ENCODE measurements at places on chromosomes 7 and 10.

DNA sequence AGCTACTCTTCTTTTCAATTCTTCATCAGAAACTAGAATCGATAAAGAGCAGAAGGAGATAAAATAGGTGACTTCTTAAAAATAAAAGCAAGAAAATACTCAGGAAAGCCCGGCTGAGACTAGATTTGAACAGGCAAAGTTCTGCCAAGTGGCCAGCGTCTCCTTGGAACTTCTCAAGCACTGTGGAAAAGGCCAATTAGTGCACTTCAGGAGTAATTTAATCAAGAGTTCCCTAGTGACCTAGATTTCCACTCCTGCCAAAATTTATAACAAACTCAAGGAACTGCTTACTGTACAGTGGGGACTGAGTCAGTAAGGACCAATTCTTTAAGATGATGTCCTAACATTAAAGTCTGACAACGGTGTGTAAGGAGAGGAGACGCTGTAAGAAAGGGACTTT lies 57.3 kb downstream of the CHCHD3 start:
- no peak for DNase-seq

- no peak for DNase-seq
These were observed 33.5 kb upstream of the CUL1 start for GRCh38 chr7:148665221-148665620.

DNA sequence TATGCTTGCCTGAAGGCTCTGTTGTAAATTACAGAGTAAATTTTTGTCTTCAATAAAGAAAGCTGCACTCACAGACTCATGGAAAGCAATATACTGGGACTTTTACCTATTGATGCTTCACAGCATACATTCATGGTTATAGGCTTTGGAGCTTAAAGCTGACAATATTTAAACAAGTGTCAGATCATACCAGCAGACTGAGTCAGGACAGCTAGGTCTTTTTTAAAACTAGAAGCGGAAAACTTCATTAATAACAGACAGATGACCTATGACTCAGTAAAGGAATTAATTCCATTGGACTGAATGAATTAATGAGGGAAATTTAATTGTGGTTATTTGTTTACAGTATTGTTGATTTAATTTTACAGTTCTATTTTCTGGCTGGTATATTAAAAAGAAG lies 165.8 kb upstream of the DGKB start:
- DNase-seq, result no peak

DNA sequence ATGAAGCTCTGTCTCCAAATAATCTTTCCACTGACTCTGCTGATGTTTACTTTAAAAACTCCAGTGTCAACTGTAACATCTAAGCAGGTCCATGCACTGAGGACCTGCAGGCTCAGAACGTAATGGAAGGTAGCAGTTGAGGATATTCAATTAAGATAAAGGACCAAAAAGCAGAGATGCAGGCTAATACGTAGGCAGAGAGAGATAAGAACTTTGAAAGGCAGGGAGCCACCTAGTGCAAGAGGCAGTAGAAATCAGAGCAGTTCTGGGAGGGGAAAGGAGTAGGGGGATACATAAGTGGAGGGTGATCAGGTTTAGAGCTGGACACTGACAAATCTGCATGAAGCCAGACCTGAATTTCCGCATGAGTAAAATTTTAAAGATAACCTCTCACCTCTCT lies 114.5 kb upstream of the POM121L12 start:
- no peak for DNase-seq

- DNase-seq, result no peak
These were observed 8.9 kb downstream of the PDE1C start for GRCh38 chr7:32061346-32061745.

DNA sequence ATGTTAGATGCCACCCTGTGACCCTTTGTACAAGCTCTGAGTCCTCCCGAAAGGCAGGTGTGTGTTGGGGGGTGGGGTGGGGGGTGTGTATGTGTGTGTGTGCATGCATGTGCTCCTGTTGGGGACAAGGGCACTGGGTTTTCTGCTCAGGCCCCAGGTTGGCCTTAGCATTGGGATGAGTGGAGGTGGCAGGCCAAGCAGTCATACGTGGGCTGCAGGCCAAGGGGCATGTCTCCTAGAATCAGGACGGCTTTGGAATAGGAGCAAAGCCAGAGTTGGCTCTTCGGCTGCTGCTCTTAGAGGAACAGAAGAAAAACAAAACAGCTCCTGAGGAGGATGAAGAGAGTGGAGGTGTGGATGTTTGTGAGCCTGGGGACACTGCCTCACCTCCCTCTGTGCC lies 26.0 kb downstream of the HSPA12A start:
- DNase-seq, result no peak

DNA sequence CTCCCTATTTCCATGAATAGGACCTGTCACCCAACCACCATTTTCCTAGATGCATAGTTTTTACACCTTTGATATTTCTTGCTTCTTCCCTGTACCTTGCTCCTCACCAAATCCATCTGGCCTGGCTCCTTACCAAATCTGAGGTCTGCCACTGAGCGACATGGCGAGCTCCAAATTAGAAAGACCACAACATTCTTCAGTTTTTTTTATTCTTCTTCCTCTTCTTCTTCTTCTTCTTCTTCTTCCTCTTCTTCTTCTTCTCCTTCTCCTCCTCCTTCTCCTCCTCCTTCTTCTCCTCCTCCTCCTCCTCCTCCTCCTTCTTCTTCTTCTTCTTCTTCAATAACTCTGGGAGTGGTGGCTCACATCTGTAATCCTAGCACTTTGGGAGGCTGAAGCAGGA lies 7.1 kb downstream of the CPED1 start:
- no peak for DNase-seq

GRCh38 chr7:129146237-129146979 lies 1.9 kb downstream of the TSPAN33 start:
- no peak for DNase-seq

GRCh38 chr10:112988839-112989406 lies 38.9 kb downstream of the TCF7L2 start:
- no peak for DNase-seq

DNA sequence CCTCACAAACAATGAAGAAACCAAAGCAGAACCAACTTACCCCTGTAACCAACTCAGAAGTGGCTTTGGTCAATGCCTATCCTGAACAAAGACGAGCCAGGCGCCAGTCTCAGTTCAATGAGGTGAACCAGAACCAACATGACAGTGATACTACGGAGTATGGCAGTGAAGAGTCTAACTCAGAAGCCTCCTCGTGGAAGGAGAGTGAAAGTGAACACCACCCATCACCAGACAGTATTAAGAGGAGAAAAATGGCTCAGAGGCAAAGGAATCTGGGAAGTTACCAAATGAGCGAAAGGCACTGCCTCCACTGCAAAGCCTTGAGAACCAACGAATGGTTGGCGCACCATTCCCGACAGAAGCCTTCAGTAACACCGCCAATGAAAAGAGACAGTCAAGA lies 8.4 kb downstream of the SSMEM1 start:
- DNase-seq, result no peak

GRCh38 chr10:112244197-112244596 lies 39.0 kb upstream of the TECTB start:
- DNase-seq, result no peak

GRCh38 chr7:66529883-66530610 lies 98.6 kb upstream of the KCTD7 start:
- DNase-seq, result no peak

DNA sequence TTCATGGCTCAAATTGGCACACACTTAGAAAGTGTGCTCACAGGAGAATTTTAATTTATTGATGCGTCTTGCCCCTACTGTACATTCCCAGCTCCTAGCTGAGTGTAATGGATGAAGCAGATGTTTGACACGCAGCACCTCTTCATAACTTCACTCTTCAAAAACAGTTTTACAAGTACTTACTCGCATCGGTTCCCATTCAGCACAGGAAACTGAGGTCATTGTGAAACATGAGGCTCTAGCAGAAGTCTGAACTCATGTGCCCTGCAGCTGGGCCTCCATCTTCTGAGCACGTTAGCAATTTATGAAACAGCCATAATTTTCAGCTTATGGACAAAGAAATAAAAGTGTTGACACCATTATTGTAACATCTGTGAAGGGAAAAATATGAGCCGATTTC lies 558.9 kb upstream of the MGMT start:
- no peak for DNase-seq

DNA sequence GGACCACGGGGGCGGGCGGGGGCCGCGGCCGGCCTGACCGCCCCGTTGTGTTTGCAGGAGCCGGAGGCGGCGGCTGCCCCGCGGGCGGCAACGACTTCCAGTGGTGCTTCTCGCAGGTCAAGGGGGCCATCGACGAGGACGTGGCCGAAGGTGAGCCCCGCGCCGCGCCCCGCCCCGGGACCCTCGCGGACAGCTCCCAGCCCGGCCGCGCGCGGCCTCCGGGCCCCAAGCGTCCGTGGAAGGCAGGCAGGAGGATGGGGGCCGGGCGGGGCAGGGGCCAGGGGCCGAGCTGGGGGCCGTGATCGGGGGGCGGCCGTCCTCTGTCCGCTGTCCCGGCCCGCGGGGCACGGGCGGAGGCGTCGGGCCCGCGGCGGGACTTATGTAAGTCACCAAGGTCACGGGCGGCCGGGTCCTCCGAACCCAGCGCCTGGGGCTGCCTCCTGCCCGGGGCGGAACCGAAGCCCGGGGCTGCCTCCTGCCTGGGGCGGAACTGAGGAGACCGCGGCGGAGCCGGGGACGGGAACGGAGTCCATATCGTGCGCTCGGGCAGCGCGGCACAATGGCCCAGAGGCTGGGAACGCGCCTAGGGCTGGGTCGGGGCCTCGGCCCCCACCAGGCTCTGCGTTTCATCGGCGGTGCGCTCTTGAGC lies 497 bp downstream of the PPP2R2D start:
- peak; percentile 34 for DNase-seq

- DNase-seq, result peak; percentile 12
These were observed at the start of gene C10orf67 for GRCh38 chr10:23344241-23344841. Gene C10orf67, minus strand, starts transcription at chr10:23344797. Its CDS starts 23 bp downstream, at chr10:23344774.

DNA sequence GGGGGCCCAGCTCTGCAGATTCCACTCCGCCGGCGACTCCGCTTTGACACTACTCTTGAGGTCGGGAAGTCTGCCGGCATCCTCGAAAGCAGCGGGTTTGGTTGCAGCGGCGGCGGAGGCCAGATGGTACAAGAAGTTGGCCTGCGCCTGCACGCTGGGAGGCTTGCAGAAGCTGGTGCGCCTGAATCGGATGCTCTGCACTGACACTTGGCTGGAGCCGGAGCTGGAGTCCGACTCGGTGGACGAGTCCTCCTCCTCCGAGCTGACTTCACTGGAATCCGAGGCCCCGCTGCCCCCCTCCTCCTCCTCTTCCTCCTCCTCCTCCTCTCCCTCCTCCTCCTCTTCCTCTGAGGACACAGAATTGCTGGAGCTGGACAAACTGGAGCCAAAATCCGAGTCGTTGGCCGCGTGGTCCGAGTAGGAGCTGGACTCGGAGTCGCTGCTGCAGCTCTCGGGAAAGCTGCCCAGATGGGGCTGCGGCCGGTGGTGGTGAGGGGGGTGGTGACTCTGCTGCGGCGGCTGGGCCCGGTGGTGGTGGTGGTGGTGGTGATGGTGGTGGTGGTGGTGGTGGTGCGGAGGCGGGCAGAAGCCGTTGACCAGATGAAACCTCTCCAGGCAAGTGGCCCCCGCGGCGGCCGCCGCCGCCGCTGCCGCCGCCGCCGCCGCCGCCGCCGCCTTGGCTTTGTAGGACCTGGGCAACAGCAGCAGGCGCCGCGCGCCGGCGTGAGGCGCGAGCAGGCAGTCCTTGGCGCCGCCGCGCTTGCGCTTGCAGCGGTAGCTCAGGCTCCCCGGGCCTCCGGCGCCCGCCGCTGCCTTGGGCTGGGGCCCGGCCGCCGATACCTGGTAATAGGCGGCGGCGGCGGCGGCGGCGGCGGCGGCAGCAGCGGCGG lies 9.0 kb downstream of the SKIDA1 start:
- DNase-seq, result peak; percentile 42

DNA sequence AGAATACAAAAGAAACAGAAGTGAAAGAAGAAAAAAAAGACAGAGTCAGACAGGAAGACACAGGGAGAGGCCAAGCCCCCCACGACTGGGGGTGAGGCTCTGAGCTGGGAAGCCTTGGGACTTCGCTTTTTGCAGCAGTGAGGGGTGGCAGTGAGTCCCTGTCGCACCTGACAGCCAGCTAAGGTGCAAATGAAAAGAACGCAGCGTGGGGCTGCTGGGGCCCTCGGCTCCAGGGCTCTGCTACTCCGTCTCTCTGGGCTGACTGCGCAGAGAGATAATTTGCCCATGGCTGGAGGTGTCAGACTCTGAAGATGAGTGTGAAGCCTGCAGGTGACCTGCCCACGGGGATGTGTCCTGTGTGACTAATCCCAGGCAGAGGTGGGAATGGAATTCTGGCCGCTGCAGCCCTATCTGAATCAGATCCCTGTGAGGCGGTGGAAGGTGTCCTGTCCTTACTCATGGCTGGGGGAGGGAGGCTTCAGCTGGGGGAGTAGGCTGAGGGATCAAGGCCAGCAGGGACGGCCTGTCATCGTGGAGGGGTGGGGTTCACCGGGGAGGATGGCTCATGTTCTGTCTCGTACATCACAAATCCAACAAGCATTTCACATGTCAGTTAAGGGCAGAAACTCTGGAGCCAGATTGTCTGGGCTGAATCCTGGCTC lies 96.4 kb downstream of the SLIT1 start:
- no peak for DNase-seq

DNA sequence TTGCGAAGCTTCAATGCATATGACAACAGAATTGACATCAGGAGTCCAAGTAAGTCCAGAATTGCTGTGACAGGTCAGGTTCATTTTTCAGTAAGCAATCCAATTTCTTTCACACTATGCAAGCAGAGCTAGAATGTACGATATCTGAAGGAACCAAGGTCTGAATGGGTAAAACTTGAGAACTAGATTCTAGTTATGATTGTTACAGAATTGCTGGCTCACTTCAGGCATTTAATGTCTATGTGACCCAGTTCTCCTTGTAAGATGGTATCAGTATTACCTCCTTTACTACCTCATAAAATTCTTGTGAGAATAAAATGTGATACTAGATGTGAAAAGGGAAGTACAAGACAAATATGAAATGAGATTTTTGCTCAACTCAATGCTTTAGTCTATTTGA lies 159.6 kb downstream of the GPR158 start:
- DNase-seq, result no peak

- DNase-seq, result no peak
These were observed 140.8 kb upstream of the NFE2L3 start for GRCh38 chr7:26011039-26011696.

- DNase-seq, result no peak
These were observed 69.2 kb downstream of the PARP12 start for GRCh38 chr7:139993592-139993991.

GRCh38 chr7:40041456-40041855 lies 91.4 kb downstream of the CDK13 start:
- no peak for DNase-seq

- DNase-seq, result peak; percentile 43
These were observed 37.8 kb downstream of the DNAJB12 start for GRCh38 chr10:72316748-72317435.

- DNase-seq, result no peak
These were observed 827 bp downstream of the CSTF2T start for GRCh38 chr10:51698473-51699063.

DNA sequence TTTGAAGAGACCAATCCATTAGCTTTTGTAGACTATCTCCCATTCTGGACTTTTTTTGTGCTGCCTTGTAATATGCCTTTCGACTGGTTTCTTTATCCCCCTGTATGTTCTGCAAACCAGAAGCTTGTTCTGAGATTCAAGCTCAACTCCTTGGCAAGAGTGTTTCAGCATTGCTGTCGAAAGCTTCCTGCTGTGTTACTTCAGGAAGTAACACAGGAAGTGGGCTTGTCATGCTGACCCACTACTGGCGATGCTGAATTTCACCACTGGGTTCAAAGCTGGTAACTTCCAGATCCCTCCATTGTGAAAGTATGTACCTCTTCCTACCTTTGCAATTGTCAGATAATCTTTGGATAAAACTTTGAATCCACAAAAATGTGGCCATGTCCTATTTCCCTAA lies 57.9 kb upstream of the INSYN2A start:
- no peak for DNase-seq

Data from T-helper 9 cell (primary cell).